ENCODE measurements at places on chromosomes 3 and 15.

DNA sequence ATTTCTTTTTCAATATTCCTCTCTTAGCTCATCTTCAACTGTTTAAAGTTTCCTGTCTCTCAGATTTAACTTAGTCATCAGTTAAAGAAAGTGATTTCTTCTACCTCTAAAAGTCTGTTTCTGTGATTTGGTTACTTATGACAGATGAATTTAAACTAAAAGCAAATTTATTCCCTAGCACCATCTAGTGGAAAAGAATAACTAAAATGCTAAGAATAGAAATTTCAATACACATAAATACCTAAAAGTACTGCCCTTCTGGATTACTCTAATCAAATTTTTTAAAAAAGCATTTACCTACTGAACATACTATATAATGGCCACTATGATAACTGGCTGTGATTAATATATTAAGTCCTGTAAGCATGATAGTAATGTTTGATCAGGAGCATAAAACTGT, 14.0 kb upstream of the ZCWPW2 start:
- DNase-seq = peak; percentile 34

DNA sequence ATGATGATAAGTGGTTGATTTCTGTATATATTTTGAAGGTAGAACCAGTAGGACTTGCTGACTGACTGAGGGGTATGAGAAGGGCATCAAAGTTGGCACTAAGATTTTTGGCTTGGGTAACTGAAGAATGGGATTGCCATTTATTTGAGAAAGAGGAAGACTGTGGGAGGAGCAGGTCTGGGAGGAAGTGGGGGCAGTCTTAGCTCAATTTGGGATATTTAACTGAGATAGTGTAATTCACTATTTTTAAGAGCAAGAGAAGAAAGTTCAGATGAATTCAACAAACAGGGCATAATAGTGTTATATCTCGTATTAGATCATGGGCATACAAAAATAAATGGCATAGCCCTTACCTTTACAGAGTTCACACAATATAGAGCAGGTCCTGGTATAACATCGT, 1.7 kb downstream of the BUB1B start:
- DNase-seq = no peak

DNA sequence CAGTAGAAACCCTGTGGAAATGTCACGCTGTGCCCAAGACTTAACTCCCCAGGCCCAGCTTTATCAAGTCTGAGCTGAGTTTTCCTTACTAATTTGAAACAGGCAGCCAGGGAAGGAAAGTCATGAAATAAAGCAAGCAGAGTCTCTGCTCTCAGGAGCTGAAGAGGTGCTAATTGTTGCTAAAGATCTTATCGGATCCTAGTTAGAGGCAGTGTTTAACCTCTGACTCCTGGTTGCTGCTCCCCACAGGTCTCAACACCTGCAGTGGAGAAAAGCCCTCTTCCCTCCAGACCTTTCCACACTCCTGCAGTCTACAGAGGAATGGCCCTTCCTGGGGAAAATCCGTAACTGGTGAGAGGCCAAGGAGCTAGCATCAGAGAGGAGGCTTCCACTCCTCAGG, 628.2 kb downstream of the NTRK3 start:
- DNase-seq = no peak

- no peak for DNase-seq
Measured at GRCh38 chr15:77975332-77976094, 102.0 kb downstream of the TBC1D2B start.

DNA sequence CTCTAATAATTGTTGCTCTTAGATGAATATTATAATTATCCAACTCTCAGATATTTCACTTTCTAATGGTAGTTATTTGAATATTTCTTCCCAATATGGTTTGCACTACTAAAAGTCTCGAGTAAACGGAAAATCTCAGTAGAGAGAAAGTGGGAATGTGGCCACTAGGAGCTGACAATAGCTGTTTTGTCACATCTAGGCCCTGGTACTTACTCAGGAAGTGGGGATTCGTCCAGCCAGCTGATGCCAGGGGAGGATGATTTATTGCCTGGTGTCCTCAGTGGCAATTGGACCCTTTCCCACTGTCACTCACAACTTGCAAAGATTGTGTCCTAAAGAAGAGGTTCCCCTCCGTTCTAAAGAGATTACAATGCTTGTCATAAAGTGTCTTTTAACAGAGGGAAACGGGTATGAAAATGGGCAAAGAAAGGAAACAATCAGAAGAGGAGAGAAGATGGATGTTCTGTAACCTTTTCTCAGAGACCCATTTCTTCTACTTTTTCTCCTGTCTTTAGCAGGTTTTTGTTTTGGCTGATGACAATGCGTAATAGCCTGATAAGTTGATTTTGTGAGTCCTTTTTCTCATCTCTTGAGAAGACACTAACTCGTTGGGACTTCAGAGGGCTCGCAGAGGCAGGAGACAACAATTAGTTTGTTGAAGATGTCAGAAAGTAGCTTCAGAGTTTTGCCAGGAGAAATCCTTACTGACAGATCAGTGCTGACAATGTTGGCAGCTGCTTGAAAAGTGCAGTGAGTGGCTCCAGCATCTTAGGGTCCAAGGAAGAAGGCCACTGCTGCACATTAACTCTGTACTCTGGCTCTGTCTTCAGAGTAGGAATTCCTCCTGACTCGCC, 320.6 kb downstream of the MECOM start:
- DNase-seq = no peak

DNA sequence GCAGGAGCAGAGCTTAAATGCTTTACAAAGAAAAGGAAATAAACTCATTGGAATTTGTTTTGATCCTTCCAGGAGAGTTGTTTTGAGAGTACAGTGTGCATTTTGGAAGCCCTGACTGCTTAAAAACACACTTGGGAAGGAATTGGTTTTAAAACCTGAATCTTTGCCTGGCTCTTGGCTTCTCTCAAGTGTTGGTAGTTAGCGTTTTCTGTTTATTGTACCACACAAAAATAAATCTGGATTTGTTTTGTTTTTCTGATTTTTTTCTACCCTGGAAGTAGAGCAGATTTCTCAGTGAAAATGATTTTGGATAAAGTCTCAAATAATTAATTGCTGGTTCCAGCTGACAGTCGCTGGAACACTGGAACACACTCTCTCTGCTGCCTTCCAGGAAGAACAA, 90.6 kb downstream of the CHST2 start:
- DNase-seq = no peak

DNA sequence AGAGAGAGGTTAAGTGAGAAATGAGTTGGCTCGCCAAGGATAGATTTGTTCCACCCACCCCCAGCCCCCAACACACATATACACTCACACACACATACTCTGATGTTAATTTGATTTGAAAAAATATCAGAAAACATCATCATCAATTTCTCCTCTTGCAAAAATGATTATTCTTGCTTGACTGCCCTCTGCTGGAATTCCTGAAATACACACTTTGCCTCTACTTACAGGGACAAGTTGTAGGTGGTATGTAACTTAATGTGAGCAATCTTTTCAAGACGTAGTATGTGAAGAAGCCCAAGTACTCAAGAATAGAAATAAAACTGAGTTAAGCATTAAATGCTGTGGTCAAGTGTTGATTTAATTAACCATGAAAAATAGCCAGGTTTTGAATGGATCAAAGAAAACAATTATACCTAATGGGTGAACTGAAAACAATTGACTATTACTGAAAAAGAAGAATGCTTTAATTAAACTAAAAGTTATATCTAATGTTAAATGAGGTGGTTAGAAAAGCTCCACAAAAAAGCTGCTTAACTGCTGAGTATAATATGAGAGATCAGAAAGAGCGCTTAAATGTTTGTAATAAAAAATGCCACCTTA, 46.6 kb upstream of the MDFIC2 start:
- DNase-seq = peak; percentile 2

DNA sequence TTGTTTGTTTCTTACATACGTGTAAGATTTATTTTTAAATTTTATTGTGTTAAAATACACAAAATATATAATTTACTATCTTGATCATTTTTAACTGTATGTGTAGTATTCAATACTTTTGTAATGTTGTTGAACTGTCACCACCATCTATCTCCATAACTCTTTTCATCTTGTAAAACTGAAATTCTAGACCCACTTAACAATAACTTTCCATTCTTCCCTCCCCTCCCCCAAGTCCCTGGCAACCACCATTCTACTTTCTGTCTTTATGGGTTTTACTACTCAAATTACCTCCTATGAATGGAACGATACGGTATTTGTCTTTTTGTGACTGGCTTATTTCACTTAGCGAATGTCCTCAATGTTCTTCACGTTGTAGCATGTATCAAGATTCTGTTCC, 262.1 kb upstream of the CHRM5 start:
- DNase-seq = no peak

DNA sequence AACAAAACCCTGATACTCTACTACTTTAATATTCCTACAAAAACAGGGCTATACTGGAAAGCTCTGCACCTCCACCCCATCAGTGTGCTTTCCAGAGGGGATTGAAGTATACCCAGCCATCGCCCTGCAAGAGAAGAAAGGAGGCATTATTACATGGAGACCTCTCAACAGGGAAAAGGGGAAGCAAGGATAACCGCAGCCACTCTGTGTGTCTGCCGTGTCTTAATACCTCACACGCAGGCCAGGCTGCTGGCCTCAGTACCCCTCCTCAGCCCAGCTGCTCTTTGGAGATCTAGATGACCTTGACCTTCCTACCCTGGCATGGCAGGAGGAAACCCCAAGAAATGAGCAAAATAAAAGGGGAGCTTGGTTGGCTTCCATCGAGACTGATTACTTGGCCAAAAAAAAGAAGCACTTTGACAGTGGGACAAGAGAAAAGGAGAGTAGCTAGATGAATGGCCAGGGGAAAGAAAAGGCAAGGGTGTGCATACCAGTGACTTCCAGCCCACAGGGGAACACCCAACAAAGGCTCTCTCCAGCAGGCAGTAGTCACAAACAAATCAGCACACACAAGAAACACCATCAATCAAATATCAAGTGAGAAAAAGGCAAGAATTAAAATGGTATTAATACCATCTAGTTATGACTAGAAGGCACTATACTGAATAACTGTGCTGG, 129.4 kb downstream of the STT3B start:
- no peak for DNase-seq

DNA sequence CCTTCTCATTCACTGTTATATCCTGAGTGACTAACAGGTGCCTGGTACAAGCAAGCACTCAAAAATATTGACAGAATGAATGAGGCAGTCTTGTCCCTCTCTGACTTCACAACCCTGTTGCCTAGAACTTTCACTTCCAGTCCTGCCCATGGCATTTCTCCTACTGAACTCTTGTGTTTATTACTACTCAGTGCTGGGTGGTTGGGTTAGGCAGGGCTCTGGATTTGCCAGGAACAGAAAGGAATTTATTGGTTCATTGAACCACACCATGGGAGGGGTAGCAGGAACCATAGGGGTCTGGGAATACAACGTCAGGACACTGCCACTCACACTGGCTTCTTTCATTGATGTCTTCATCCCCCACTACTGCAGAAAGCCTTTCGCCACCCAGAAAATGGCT, 41.9 kb upstream of the SEMA4B start:
- no peak for DNase-seq

- DNase-seq = no peak
Measured at GRCh38 chr3:128942161-128942952, 51.5 kb downstream of the CFAP92 start.

DNA sequence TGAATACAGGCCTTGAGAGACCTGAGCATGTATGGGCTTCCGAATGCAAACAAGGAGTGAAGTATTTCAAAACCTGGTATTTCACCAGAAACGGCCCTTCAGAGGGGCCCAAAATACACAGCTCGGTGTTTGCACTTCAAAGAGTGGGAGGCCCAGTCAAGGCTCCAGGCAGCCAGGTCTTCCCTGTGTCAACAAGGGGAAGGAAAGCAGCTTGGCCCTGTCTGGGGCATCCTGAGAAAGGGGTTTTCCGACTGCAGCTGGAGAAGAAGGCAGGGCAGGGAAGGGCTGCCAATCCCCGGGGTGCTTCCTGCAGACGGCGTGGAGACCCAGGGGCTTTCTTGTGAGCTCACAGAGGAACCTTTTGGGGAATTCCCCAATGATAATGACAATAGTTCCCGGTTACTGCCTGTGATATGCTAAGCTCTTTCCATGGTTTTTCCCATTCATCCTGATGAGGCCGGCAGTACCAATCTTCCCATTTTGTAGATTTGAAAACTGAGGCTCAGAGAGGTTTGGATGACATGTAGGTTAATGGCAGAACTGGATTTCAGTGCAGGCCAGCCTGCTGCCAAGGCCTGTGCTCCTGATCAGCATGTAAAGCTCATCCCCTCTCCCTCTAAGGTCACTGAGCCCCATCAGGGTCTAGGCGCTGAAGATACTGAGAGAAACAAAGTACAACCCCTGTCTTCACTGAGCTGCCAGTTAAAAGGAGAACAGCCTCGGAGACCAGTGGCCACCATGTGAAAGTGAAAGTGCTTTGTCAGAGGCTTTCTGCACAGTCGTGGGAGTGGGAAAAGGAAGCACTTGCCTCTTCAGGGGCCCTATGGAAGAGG, 43.0 kb upstream of the TLE3 start:
- no peak for DNase-seq

GRCh38 chr15:101542306-101543025, 53.0 kb upstream of the PCSK6 start:
- DNase-seq = no peak

- no peak for DNase-seq
Measured at GRCh38 chr15:76968306-76968705, 26.6 kb upstream of the PSTPIP1 start.

DNA sequence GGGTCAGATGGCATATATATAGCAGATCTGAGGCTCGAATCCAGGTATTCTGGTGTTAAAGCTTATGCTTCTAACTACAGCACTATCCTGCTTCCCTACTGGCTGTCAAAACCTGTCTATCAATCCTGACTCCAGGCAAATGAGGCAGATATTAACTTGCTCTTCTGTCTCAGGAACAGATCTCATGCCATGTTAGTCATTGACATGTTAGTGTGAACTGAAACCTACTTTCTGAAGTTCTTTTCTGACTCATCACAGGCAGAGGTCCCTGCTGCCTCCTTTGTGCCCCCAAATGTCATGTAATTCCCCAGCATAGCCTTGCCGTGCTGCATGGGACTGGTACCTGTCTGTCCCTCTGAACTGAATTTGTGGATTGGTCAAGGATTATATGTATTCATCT, 125.0 kb upstream of the SMAD3 start:
- no peak for DNase-seq

DNA sequence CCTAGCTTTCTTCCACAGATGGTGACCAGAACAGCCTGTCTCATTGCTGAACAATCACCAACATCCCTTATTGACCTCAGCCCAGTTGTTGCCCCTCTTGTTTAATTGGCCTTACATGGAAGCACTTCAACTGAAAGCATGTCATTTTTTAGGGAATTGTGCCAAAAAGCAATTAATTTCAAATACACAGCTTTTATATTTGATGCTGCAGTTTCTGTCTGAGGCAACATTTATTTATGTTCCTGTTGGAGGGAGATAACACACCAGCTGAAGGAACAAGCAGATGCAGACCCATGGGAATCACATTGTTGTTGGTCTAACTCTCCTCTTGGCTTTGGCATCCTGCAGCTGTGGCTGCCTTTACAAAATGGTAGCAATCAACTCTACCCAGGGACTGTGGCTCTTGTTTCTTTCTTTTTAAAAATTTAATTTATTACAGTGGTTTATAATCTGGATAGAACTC, 498.1 kb upstream of the RGMA start:
- no peak for DNase-seq

- no peak for DNase-seq
Measured at GRCh38 chr3:178492491-178492890, 43.7 kb upstream of the KCNMB2 start.
